ENCODE measurements at places on chromosomes 4 and X. TPM values are rescaled to one million over a fixed set of nuclear protein-coding genes. Genes with fewer than 3 reads are reported as not detected.

DNA sequence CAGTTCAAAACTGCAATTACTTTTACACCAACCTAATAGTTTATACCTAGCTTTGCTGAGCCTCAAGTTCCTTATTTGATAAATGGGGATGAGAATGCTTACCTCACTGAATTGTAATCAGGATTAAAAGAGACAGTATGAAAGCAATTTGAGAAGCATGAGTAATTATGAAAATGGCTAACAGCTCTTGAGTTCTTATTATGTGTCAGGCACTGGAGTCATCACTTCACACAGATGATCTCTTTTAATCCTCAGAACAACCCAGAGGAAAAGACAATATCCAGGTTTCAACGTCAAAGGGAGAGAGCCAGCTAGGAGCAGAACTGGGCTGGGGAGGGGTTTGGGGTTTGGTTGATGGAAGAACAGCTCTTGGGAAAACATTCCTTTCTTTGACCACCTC is 221.0 kb upstream of the NWD2 start:
- no peak for DNase-seq

DNA sequence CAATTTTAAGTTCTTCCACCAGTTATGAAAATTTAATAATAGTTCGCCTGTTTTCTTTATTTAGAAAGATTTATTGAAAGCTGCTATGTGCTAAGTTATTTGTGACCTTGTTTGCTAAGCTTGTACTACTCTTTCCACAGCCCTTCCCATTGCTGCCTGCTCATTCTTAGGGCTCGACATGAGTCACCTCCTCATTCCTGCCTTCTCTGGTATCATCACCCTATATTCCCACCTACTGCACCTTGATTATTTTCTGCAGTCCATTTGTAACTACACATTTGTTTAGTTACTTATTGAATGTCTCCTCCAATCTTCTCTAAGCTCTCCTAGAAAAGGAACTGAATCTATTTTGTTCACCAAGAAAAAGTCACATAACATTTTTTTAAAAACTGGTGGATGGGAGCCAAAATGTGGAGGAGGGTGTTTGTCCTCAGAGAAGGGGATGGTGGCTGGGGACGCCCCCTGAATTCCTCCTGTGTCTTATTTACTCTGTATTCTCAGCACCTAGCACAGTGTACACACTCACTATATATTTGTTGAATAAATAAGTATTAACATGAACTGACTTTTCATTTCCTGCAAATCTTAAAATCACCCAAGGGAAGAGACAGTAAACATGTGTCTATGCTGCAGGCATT is 3.7 kb upstream of the RAB9A start:
- DNase-seq, result no peak

DNA sequence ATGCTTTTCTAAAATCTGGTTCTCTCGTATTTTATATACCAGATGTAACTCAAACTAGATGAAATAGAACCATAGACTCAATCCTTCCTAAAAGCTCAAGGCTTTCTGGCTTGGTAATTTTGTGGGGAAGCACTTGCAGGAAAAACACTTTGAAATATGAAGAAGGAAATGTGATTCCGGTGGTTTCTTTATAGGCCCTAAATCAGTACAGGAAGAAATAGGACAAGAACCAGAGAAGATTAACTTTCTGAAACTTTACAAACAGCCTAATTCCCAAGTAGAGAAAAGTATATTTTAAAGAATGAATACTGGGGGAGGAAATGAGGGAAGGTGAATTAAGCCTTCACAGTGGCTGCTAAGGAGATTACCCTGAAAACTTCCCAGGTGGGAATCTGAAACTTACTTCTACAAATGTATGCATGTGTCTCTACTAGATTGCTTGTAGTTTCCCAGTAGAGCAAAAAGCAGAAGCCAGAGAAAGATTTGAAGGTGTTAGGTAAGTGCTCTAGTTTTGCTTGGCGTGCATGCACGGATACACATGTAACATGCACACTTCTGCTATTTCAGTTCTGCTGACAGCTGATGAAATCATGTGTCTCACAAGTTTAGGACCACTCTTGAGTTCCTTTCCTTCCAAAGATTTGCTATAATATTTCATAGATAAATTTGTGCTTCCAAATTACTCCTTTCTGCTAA is 92.1 kb downstream of the AFF1 start:
- no peak for DNase-seq

- no peak for DNase-seq
Observed at GRCh38 chr4:105113800-105114199, 32.9 kb upstream of the TET2 start.

DNA sequence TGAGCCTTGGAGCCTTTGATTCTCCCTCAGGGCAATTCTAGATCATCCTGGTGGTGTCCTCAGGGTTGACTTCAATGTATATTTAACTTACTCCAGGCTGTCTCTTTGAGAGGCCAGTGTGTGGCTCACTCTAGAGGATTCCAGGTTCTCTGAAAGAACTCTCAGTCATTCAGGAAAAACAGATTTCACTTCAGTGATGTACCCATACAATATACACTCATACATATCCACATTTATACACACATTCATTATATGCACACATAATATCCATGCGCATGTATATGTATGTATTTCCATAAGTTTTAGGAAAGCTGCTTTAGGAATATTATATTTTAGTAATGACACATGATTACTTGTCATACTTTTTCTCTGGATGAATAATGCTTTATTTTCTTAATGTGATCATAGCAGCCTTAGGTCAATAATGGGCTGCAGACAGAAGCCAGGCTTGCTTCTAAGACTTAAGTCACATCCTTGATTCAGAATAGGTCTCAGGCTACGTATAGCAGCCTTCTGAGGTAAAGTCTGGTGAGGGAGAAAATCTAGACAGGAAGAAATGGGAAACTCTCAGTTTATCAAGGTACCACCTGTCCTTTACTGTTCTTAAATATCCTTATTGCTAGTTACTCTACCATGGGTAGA is 397.0 kb downstream of the GPAT3 start:
- DNase-seq, result no peak

DNA sequence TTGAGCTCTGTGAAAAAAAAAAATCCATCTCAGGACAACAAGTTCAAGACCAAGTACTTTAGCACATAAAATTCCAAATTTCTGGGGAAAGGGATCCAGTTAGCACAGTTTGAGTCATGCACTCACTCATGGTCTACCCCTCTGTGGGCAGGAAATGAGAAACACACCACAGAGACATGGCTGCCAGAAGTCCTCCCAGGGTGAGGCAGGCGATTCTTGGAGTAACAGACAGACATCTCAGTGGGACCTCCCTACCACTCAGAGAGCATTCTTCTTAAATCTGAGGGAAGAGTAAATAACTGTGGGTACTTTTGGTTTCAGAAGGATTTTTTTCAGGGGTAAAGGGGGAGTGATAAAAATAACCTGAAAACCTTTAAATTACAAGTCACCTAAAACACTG is 14.1 kb downstream of the CXCL1 start:
- DNase-seq, result no peak

DNA sequence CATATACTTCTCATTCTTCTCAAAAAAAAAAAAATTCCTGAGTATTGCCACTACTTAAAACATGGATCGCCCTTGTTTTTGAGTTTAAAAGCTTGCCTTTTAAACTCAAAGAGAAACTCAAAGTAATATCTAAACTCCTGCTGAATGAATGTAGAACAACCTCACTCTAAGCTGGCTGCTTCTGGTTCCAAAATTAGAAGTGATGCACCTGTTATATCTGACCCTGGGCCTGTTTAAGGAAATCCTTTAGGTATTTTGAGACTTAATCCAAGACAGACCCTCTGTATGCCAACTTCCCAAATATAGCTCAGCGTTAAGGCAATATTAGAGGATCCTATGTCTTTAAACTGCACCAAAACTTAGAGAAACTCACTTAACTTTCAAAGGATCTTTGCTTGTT is 1.8 kb upstream of the OTUD4 start:
- DNase-seq, result no peak

DNA sequence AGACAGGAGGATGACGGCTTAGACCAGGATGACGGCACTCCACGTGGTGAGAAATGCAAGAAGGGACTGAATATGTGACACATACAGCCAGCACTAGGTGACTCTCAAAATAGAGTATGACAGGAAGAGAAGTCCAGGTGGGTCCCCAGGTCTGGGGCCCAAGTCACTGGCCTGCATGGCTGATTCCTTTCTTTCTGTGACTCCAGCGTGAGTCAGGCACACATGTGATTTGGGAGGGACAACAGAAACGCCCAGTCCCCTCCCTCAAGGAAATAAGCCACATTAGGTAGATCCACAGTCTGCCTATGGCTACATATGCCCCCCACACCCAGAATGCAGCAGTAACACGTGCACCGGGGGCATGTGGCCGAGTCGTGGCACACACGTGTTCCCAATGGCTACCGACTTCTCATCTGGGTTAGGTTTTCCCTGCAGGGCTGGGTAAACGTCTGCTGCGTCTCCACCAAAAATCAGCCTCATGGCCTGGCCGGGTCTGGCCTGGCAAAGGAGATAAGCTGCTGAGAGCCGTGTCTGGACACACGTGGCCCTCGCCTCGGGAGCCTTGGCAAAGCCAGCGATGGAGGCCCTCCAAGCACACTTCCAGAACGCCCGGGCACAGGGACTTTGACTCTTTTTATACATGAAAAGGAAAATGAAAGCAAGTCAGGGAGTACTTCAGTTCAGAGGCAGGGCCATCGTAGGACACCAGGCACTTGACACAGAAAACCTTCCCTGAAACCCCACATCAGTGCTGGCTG is 19.3 kb downstream of the SEL1L3 start:
- no peak for DNase-seq

GRCh38 chrX:133461231-133461630 is 45.9 kb upstream of the GPC4 start:
- peak; percentile 42 for DNase-seq

- DNase-seq, result no peak
Observed at GRCh38 chr4:25013756-25014661, 16.7 kb downstream of the LGI2 start.

- no peak for DNase-seq
Observed at GRCh38 chr4:73606465-73606974, 13.7 kb downstream of the RASSF6 start.

DNA sequence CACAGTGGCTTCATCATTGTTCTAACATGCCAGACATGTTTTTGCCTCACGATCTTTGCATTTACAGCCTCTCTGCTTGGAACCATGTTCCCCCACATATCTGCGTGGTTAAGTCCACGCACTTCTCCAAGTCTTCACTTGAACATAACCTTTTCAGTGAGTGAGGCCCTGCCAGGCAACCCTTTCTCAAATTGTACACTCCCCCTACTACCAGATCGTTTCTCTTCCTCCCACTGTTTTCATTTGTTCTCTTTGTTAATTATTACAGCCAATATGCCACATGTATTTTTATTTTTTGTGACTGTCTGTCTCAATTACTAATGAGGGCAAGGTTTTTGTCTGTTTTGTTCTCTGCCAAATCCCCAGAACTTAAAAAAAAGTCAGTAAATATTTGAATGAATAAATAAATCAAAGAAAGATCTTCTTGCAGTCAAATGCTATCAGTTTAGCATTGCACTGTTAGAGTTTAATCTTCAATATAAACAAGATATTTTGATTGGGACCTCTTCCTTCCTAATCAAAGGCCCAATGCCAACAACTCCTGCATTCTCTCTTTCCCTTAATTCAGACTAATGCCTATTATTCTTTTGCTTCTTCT is 18.2 kb downstream of the CTSO start:
- DNase-seq, result no peak

- DNase-seq, result no peak
Observed at GRCh38 chr4:15353207-15353606, 74.6 kb upstream of the C1QTNF7 start.

- DNase-seq, result no peak
Observed at GRCh38 chrX:65997978-65998717, 41.7 kb downstream of the VSIG4 start.

DNA sequence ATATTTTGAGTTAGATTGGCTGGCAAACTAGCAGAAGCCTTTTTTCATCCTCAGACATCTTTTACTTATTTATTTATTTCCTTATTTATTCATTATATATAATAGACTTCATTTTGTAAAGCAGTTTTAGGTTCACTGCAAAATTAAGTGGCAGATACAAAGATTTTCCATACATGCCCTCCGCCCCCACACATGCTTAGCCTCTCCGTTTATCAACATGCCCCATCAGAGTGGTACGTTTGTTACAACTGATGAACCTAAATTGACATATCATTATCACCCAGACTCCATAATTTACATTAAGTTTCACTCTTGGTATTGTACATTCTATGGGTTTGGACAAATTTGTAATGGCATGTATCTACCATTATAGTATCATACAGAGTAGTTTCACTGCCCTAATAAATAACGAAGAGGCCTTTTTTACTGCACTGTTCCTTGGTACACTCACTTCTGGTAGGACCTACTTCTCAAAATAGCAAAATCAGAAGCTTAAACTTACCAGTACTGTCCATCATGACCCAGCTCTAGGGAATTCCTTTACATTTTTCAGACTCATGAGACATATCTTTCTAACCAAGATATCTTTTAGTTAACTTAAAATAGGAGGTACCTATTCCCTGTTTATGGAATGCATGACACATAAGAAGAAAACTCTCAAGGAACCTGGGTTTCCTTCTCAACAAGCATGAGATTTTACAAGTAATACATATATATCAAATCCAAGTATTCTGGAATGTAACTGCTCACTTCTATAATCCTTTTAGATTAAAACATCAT is 4.8 kb upstream of the TMPRSS11B start:
- no peak for DNase-seq

- no peak for DNase-seq
Observed at GRCh38 chr4:56305390-56305789, 81.9 kb downstream of the AASDH start.

- DNase-seq, result peak; percentile 37
Observed at GRCh38 chrX:137166591-137166990, 132.8 kb upstream of the GPR101 start.

DNA sequence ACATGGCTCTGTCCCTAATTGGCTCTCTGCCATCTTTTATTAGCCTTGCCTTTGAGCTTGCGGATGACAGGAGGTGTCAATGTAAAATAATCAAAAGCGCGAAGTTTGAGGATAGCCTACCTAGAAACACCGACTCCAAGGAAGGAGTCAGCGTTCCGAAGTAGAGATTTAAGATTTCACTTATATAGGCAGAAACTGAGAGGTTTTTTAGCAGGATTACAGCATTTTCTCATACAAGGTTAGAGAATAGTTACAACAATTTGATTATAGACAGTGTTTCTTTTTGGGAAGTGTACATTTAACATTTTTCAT is 499 bp upstream of the NFXL1 start:
- DNase-seq, result no peak

GRCh38 chr4:24963277-24963676 is 50.4 kb upstream of the CCDC149 start:
- no peak for DNase-seq

GRCh38 chr4:186725469-186726425 is 2.1 kb upstream of the FAT1 start:
- DNase-seq, result peak; percentile 74

DCAF8L2 gene
- 1.8 TPM for total RNA-seq

SYTL4 gene
- total RNA-seq, result 1.3 TPM

ZNF732 gene
- total RNA-seq, result 0.08 TPM

HMX1 gene
- 1.3 TPM for total RNA-seq

HSFX1 gene
- total RNA-seq, result 0.85 TPM

Measured in SK-MEL-5 (cell line).